ENCODE measurements at places on chromosomes 4 and X.

DNA sequence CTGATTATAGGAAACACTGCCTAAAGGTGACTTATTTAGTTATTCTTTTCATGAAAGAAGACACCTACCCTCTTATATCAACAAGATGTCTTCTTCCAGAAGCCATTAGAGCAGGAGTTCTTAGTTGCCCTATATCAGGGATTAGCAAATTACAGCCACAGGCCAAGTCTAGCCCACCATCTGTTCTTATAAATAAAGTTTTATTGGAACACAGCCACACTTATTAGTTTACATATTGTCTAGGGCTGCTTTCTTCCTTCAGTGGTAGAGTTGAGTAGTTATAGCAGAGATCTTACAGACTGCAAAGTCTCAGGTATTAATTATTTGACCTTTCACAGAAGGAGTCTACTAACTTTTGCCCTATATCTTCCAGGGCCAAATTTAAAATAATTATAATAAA is 157.2 kb upstream of the NOCT start:
- no peak for DNase-seq

DNA sequence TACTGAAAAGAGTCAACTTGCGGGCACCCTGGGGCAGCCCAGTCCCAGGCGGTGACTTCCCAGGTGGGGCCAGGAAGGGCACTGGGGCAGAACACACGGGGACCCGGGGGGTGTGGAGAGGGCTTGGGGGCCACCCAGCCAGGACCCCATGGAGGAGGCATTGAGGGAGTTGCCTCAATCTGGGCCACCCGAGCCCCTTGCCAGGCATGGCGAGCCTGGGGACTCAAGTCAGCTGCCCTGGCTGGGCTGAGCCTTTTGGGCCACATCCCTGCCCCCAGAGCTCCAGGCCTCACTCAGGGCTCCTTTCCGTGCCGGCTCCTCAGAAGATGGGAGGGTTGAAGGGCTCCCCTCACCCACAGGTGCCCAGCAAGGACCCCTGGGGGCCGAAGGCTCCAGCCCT is 6.6 kb upstream of the CPLX1 start:
- DNase-seq, result no peak

DNA sequence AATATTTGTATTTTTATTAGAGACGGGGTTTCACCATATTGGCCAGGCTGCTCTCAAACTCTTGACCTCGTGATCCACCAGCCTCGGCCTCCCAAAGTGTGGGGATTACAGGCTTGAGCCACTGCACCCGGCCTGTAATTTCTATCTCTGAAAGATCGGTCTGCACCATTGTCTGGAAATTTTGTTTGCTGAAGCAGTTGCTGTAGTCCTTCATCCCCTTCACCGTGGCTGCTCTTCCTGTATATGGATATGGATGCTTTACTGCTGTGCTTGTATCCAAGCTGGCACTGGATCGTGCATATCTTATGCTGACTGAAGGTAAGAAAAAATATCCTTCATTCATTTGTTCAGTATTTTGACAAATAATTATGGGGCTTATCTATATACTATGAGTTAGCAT is 338.4 kb upstream of the GNPDA2 start:
- no peak for DNase-seq

- no peak for DNase-seq
Observed at GRCh38 chr4:145860446-145860845, 78.2 kb downstream of the ZNF827 start.

- peak; percentile 24 for DNase-seq
Observed at GRCh38 chr4:181301735-181302710, 941.2 kb upstream of the TENM3 start.

GRCh38 chr4:1373892-1374705 is 27.1 kb downstream of the UVSSA start:
- no peak for DNase-seq

- peak; percentile 56 for DNase-seq
Observed at GRCh38 chr4:109275066-109275745, 27.3 kb downstream of the COL25A1 start.
